ENCODE measurements at places on chromosomes 4 and X.

DNA sequence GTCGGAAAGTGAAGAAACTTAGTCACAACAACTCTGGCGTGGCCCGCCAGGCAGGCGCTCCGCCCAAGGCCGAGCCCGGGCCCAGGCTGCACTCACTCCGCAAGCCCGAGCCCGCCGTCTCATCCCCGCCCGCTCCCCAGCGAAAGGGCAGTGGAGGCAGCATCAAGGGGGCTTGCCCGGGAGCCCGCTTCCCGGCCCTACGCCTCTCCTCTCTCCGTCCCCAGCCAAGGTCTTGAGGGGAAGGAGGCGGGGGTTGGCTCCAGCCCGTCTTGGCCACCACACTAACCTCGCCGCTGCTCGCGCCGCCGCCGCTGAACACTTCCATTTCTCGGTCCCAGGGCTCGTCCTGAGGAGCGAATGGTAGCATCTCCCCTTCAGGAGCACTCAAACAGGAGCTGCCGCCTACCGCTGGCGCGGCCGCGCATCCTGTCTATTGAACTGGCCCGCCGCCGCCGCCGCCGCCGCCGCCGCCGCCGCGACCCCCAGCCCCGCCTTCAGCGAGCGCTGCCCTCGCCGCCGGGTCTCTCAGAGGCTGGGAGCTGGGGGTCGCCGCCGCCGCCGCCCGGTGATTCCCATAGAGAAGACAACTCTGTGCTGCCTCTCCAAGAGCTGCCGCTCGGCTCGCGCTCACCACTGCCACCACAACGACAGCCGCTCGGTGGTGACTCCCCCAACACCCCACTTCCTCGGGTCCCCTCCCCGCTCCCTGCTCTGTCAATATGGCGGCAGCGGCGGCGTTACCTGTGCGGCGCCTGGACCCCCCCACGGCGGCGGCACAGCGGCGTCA is at the start of gene RPS6KA6:
RPS6KA6 (minus strand) TSS at position 667 of the 787 bp plus-strand sequence; CDS start at position 367, 300 bp downstream.
- DNase-seq, result peak; percentile 15

- DNase-seq, result no peak
These were observed 84.4 kb downstream of the EFNB1 start for GRCh38 chrX:68913249-68913547.

DNA sequence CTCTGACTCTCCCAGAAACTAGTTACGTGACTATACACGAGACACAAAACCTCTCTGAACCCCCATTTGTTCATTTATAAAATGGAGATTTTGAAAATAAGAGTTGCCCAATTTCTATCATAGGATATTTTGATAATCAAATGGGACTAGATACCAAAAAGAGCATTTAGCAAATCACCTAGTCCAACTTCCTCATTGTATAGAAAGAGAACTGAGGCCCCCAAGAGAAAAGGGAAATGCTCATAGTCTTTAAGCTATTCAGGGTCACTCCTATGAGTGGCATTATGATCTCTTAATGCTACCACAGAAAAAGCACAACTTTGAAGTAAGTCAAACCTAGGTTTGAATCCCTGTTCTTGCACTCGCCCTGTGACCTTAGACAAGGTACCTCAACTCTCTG is 62.7 kb downstream of the BMP15 start:
- no peak for DNase-seq

DNA sequence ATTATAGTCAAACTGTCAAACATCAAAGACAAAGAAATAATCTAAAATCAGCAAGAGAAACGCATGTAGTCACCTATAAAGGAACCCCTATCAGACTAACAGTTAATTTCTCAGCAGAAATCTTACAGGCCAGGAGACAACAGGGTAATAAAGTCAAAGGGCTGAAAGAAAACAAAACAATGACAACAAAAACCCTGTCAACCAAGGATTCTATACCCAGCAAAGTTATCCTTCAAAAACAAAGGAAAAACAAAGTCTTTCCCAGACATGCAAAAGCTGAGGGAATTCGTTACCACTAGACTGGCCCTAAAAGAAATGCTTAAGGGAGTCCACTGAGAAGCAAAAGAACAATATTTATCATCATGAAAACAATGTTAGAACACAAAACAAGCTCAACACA is 22.1 kb downstream of the TMEM154 start:
- DNase-seq, result no peak

DNA sequence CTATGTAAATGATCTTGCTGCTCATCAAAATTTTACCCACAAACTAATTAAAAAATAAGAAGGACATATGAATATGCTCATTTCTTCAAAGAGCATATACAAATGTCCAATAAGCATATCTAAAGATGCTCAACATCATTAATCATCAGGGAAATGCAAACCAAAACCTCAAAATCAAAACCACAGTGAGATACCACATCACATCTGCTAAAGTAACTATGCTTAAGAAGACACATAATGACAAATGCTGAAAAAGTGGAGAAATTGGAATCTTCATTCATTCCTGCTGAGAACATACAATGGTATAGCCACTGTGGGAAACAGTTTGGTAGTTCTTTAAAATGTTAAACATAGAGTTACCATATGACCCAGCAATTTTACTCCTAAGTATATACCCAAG is 81.9 kb downstream of the AFF2 start:
- no peak for DNase-seq

DNA sequence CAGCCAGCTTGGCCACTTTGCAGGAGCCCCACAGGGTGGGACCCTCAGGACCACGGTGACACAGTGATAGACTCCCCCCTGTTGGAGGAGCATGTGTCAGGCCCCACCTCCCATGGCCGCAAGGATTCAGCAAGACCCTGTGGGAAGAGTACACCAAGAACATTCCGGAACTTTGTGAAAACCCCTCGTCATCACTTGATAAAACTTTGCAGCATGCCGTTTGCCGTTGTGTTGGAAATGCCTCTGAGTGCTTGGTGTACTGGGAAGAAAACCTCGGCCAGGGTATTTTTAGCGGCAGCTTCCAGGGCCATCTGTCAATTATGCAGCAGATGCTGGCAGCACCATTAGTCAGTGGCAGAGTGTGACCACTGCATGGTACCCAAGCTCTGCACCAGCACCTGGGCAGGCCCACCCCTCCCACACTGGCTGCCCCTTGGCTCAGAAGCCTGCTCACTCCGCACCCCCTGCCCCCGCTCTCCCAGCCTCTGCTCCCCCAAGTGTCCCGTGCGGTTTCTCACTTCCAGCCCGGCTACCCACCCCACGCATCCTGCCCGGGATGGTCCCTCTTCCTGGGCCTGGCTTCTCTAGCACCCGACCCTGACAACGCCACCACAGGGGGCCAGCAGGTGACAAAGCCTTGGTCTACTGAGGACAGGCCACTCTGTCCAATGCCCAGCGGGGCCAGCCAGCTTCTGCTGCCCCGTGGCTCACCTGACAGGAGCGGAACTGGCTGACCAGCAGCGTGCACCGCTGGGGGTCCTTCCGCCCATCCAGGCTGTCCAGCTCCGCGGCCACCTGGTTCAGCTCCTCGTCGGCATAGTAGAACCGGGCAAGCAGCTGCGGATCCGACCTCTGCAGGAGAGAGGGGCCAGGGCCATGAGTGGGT is 65.0 kb downstream of the ZFYVE28 start:
- peak; percentile 52 for DNase-seq

DNA sequence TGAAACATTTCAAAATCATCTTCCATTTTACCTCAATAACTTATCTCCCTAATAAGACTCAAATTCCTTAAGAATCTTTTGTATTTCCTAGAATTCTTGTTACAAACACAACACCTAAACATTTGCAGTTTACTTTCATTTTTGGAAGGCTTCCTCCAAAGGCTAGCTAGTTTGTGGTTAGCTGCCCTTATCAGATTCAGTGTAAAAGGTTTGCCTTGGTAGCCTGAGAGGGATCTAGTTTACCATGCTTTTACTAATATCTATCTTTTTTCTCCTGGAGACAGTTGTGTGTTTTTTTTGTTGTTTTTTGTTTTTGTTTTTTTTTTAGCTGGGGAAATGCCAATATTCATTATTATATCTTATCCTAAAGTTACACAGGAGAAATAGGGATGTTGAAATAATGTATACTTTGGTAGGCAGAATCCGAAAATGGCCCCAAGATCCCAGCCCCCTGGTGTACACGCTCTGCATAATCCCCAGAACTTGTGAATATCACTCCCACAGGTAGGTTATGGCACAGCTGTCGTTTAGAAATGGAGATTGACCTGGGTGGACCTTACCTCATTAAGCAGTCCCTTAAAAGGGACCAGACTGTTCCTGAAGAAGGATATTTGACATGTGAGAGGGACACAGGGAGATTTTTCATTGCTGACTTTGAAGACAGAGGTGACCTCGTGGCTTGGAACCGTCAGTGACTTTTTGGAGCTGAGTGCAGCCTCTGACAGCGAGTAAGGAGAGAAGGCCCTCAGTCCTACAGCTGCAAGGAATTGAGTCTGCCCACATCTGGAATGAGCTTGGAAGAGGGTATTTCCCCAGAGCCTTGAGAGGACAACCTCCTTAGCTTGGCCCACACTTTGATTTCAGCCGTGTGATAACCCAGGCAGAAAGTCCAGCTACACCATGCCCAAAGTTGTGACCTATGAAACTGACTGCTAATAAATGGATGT is 33.4 kb downstream of the SEPTIN11 start:
- DNase-seq, result peak; percentile 46

GRCh38 chrX:19785647-19786046 is 101.8 kb downstream of the SH3KBP1 start:
- DNase-seq, result no peak

GRCh38 chr4:17092736-17093437 is 194.4 kb upstream of the LDB2 start:
- no peak for DNase-seq

GRCh38 chr4:81963763-81964020 is 410.1 kb downstream of the HNRNPD start:
- DNase-seq, result no peak

DNA sequence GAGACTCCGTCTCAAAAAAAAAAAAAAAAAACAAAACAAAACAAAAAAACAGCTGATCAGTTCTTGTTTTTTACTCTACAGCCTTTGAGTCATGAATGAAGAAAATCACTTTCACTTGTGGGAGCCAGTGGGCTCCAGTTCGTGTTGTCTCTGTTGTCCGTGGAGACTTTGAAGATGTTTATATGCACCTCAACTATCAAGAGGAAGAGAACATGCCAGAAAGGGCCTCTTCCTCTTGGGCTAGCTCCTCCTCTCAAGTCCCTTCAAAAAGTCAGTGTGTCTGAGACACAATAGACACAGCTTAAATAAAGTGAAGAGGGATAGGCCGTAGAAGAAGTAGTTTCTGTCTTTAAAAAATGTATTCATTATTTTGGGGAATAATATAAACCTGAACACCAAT is 182.7 kb downstream of the KDR start:
- peak; percentile 33 for DNase-seq

DNA sequence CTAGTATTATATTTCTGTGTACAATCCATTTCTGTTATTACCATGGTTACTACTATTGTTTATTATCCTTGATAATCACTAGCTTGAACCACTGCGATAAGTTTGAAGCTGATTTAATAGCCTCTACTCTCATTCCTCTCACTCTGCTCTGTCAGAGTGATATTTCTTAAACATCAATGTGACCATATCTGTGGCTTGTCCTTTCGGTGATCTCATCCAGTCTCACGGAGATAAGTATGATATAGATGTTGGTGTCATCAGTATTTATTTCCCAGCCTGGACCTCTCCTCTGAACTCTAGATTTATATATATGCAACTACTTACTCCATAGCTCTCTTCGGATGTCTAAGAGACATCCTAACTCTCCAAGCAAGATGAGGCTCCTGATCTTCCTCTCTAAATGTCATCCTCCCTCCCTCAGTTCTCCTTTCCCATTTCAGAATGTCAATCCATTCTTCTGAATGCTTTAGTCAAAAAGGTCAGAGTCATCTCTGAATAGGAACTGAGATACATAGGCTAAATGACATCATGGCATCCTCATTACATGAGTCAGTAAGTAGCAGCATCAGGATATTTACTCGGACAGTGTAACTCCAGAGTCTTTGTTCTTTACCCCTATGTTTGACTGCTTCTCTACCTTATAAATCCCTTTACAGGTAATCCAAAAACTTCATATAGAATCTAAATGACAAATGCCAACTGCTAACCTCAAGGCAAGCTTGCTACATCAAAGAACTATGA is 129.5 kb downstream of the PACRGL start:
- peak; percentile 14 for DNase-seq

- DNase-seq, result no peak
These were observed 8.4 kb upstream of the MSMO1 start for GRCh38 chr4:165319030-165319429.

- no peak for DNase-seq
These were observed 273.2 kb upstream of the EMCN start for GRCh38 chr4:100790836-100791615.

Measured in fibroblast of pulmonary artery (primary cell).